ENCODE measurements at places on chromosomes 13 and 19. TPM values are rescaled to one million over a fixed set of nuclear protein-coding genes. Genes with fewer than 3 reads are reported as not detected.

DNA sequence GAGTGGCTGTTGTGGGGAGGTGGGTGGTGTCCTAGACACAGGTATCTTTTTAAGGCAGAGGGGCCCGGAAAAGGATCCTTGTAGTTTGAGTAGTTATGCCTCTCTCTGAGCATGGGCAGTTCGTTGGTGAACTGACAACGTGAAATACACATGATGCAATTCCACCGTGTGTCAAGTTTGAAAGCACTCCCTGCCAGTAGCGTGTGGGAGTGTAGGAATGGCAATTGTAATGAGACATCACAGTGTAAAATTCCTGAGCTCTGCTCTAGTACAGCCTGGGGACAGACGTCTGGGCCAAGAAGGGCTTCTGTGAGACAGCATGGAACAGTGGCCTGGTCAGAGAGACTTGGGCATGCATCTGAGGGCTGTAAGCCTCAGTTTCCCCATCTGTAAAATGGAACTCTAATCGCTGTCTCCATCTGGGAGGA lies 10.4 kb upstream of the ASF1B start:
- DNase-seq: no peak

DNA sequence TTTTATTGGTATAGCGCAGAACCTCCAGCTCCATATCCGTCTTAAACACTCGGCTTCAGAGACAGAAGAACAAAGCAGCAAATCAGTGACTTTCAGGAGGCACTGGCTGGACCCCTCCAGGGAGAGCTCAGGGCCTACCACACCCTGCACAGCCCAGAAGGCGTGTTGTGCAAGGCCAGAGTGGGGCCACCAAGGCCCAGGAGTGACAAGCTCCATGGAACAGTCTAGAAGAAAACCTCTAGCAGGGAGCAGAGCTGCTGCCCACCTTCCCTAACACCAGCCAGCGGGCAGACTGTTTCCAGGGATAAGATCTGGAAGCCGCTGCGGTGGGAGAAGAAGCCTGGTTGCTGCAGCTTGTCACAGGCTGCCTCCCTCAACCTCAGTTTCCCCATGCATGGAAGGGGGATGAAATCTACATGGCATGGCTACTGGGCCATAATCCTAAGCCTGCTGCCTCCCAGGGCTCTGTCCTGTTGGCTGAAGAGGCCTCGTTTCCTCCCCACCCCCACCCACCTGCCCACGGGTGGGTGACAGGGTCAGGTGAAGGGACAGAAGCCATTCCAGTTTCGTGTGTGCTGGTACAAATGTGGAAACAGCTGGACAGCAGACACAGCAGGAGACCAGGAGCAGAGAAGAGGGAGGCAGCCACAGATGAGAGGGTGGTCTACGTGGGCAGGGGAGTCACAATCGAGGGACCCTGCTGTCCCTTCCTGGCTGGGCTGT lies 57.4 kb downstream of the PEPD start:
- no peak for DNase-seq

GRCh38 chr19:10270180-10270615 lies 722 bp upstream of the ICAM1 start:
- DNase-seq: peak; percentile 72

- no peak for DNase-seq
Observed at GRCh38 chr13:69094485-69094884, 1013.1 kb upstream of the ATXN8OS start.

- DNase-seq: no peak
Observed at GRCh38 chr13:54241719-54242118, 1213.1 kb downstream of the OLFM4 start.

The UPF3A gene
- polyA plus RNA-seq: 105 TPM

GRCh38 chr19:48393559-48394330 lies at the start of gene GRIN2D:
Gene GRIN2D, plus strand, starts transcription at chr19:48393668. Its CDS starts 4,725 bp downstream, at chr19:48398393.
- DNase-seq: no peak

The ADM5 gene
- 1.6 TPM for polyA plus RNA-seq

DNA sequence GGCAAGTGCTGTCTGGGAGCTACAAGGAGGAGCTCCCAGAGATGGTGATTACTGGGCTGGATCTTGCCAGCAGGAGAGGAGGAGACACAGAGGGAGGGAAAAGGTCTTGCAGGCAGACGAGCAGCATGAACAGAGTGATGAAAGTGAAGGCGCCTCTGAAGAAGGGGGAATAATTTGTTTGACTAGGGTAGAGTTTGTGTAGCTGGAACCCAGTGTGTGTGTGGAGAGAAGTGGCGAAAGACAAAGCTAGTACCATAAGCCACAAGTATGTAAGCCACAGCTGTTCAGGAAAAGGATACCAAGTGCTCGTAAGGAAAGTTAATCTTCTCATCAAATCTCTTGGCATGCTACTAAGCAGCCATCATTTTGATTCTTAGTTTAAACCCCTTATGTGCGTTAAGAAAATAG lies 5.4 kb downstream of the FLT1 start:
- DNase-seq: no peak

The ZNF729 gene
- not detected for polyA plus RNA-seq

DNA sequence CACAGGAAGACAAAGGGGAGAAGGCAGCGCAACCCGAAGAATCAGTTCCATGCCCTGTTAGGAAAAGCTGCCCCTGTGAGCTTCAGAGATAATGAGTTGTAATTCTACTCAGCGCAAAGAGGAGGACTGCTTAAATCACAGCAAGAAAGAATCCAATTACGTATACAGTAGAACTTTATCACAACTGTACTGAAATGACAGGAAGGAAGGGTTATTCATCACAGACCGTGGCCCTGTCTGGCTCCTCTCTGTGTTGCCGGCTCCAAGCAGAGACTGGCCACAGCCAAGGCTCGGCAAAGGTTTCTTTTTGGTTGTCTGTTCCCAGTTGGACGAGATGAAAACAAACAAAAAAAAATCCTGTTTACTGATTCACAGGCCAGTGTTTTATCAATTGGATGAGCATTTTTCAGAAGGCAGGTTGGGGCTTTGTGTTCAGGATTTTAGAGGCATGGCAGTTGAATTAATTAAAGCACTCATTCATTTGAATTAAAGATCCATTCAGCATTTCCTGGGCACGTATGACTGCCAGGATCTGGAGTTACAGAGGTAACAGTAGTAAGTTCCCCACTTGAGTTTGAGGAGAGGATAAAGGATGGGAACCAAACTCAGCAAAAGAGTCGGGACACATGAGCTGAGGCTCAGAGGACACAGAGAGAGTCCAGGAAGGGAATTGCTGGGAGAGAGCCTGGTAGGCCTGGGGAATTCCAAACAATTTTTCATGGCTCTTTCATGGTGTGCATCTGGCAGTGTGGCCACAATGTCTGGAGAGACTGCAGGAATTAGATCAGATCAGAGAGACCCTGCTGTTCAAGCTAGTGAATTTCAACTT lies 341.0 kb downstream of the DNAJC15 start:
- peak; percentile 31 for DNase-seq

The TDRD12 gene
- polyA plus RNA-seq: not detected

DNA sequence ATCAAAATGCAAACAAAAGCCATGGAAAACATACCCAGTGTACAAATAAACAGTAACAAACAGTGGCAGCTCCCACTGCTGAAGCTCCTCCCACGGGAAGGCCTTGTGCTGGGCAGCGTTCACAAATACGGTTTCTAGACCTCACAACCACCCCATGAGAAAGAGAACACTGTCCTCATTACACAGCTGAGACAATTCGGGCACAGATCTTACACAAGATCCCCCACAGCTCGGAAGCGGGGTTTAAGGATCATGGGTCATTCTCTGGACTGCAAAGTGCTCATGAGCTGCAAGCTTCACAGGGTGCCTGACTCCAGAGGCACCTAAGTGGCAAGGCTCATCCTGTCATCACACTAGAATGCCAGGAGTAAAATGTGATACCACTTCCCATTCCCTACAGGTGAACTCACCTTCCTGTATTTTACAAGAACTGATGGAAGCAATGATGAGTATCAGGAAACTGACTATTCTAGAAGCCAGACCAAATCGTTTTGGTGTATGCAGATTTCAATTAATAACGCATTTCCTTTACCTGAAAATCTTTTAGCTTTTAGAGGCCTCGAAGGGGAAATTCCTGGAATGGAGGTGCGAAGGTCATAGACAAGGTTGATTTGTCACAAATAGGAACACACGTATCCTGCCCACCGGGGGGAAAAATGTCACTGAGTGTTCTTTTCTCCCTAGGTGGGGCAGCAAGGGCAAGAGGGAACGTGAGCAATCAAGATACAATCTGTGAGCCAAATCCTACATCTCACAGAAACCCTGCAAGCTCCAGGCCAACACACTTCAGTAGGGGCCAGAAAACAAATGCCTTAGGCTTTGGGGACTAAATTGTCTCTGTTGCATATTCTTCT lies 41.2 kb downstream of the STK24 start:
- no peak for DNase-seq

DNA sequence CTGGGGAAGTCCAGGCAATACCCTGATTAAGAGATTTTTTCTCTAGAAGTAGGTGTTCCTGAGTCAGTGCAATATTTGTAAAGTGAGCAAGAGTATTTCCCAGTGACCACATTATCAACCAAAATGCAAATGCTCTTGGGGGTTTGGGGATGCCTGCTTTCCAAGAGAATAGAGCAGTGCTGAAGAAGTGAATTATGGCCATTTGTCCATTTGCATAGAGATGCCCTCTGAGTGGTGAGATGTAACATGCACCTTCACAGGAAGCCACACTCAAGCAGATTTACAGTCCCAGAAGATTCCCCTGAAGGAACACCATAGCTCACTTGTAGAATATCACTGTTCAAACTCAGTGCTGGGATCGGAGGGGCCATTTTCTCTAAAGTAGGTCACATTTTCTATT lies 71.8 kb downstream of the TNFSF11 start:
- no peak for DNase-seq
